ENCODE measurements at places on chromosomes 7 and 10.

- DNase-seq: no peak
Measured at GRCh38 chr7:132343199-132343598, 233.1 kb downstream of the PLXNA4 start.

DNA sequence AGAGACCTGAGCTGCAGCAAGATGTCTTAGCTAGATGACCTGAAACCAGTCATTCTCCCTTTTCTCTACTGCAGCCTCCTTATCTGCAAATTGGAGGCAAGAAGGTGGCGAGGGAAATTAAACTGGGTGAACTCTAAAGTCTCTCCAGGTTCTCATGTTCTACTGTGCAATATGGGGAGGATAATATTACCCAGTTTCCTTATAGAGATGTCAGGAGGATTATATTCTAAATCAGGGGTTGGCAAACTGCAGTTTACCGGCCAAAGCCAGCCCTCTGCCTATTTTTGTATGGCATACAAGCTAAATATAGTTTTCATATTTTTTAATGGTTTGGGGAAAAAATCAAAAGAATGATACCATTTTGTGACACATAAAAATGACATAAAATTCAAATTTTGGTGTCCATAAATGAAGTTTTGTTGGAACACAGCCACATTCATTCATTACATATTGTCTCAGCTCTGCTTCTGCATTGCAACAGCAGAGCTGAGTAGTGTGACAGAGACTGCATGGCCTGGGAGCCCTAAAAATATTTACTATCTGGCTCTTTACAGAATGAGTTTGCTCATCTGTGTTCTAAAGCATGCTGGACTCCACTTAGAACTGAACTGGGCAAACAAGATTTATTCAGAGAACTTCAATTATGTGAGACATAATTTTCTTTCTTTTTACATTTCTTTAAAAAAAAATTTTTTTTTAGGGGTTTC, 19.2 kb upstream of the MALSU1 start:
- no peak for DNase-seq

DNA sequence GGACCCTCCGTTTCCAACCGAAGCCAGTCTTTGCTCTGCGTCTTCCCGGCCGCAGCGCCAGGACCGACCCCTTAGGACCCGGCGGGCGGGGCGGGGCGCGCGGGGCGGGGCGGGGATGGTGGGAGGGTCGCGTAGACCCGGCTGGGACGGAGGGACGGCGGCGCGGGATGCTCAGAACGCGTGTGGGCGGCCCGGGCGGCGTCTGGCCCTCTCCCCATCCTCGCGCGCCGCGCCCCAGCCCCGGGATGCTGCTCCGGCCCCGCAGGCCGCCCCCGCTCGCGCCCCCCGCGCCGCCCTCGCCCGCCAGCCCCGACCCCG, at the start of gene UTF1:
TSS of gene UTF1 (plus strand) at position 174 of the 318 bp plus-strand sequence. CDS start at position 246, 72 bp downstream.
- DNase-seq: no peak

- no peak for DNase-seq
Measured at GRCh38 chr10:49375611-49376010, 20.3 kb downstream of the DRGX start.

DNA sequence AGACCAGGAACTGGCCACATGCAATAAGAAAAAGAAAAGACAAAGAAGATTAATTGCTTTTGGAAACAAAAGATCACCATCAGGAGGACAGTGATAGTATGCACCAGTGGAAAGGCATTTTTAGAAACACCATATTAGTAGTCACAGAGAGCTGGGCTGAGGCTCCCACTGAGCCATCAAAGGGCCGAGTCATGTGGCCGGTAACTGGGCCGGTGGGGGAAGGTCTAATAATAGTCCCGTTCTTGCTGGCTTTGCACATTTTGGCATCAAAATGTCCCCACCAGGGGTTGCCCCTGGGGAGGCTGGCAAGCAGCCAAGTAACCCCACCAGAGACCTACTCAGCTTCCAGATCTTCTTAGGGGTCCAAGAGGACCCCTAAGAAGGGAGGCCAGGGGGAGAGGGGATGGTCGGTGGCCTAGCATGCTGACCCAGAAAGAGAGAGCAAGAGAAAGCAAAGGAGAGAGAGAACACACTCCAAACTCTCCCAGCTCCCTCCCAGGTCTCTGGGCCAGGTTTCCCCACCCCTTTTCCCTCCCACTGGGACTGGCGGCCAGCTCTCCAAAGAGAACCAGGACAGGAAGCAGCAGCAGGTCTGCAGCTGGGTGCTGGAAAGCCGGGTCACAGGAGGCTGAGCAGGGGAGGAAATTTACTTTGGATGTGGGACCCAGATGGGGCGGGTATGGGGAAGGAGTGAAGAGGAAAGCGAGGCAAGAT, 70.2 kb upstream of the FGFR2 start:
- no peak for DNase-seq

DNA sequence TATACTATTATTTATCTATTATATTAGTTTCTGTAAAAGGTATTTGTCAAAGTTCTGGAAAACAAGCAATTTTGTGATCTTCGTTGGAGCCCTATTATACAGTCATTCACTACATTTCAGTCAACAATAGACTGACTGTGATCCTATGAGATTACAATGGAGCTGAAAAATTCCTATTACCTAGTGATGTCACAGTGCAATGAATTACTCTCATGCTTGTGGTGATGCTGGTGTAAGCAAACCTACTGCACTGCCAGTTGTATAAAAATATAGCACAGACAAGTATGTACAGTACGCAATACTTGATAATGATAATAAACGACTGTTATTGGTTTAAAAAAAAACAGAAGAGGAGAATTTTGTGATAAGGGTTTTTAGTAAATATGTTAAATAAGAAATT, 21.4 kb downstream of the OR6V1 start:
- DNase-seq: no peak

GRCh38 chr7:66739477-66739876, 1.1 kb upstream of the RABGEF1 start:
- DNase-seq: no peak

GRCh38 chr10:89357975-89358374, 19.9 kb upstream of the IFIT1B start:
- no peak for DNase-seq

- DNase-seq: no peak
Measured at GRCh38 chr7:131057015-131057793, 270.5 kb upstream of the MKLN1 start.

DNA sequence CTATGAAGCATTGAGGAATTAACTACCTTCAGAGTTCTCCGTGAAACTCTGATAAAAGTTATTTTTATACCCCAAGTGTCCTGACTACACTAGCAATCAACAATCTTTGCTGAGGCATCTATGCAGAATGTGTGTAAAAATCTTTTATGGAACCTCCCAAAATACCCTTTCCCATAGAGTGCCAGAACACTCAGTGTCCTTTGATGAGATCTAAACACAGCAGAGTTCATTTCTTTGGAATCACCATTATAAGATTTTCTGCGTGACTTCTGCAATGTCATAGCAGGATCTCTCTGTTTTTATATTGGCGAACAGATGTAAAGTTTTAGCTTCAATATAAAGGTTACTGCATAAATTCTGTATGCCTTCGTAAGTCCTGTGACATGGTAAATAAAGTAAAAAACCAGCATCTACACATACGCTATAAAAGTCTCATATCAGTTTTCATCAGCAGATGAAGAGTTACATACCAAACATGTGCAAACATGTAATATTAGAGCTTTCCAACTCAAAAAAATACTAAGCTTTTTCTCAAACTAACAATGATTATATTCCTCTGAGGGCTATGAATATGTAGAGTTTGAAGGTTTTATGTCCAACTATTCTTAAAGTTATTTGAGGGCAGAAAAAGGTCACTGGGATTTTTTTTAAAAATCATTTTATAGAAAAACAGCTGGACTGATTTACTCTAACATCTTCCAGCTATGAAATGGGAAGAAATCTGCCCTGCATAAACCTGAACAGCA, 67.2 kb downstream of the SKIDA1 start:
- DNase-seq: no peak

- no peak for DNase-seq
Measured at GRCh38 chr10:110774069-110775019, 97.4 kb upstream of the PDCD4 start.

GRCh38 chr10:36280890-36281499, 638.9 kb upstream of the FZD8 start:
- DNase-seq: no peak

DNA sequence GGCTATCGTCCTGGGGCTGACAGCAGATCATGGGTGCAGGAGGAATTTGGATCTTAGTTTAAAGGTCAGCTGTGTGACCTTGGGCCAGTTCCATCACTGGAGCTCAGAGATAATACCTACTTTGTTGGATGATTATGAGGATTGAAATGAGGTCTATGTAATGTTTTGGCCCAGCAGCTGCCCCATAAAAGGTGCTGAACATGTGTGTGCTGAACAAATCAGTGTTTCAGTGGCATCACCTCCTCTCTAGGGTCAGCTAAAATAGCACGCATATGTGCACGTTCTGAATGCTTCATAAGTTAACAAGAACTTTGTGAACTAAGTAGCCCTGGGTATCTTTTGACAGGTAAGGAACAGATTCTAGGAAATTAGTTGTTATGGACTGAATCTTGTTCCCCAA, 84.8 kb upstream of the LRRC18 start:
- no peak for DNase-seq

GRCh38 chr10:59580026-59580863, 129.4 kb downstream of the SLC16A9 start:
- no peak for DNase-seq

Measured in activated T-cell treated with anti-CD3 and anti-CD28 coated beads for 1 hour (primary cell).